Left ventricle myocardium superior (tissue), 1 donor: ENCODE measurements at places on chromosomes 12 and 14.
A peak's percentile ranks its signal among the peaks of the same experiment; 100 is the strongest.

DNA sequence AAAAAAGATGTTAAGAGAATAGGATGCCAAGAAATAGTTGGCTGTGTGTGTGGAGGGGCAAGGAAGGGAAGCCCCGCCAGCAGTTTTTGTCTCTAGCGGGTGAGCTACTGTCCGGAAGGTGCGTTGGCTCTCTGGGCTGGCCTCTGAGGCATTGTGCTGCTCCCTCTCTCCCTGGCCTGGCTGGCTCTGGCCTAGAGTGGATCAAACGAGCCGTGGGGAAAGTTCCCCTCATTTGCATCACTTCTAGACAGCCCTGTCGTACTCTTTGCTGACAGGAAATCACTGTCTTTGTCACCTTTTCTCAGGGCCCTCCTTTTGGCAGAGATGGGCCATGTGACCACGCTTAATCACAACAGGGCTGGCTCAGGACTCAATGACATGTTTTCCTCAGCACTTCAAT lies 236.1 kb upstream of the NPAS3 start:
- DNase-seq, result peak; percentile 61

GRCh38 chr14:78399316-78399889 lies 229.2 kb downstream of the NRXN3 start:
- DNase-seq, result no peak

- no peak for DNase-seq
Observed at GRCh38 chr14:86847140-86847539, 1145.8 kb downstream of the GALC start.

DNA sequence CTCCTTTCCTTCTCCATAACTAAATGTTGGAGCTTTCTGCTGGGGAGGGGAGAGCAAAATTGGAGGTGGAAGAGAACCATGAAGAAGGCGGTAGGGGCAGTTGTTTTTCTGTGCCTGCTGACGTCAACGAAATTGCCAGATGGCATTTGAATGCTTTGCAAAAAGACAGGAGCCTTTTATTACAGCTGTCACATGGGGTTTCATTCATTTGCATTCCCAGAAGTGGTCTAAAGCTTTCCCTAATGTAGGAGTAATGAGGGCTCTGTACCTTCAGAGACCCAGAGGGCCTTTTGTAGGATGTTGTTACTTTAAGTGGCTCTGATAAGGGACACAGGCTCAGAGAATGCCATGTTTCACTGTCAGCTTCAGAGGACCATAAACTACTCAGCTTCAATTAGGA lies 107.1 kb upstream of the SLCO1C1 start:
- no peak for DNase-seq

DNA sequence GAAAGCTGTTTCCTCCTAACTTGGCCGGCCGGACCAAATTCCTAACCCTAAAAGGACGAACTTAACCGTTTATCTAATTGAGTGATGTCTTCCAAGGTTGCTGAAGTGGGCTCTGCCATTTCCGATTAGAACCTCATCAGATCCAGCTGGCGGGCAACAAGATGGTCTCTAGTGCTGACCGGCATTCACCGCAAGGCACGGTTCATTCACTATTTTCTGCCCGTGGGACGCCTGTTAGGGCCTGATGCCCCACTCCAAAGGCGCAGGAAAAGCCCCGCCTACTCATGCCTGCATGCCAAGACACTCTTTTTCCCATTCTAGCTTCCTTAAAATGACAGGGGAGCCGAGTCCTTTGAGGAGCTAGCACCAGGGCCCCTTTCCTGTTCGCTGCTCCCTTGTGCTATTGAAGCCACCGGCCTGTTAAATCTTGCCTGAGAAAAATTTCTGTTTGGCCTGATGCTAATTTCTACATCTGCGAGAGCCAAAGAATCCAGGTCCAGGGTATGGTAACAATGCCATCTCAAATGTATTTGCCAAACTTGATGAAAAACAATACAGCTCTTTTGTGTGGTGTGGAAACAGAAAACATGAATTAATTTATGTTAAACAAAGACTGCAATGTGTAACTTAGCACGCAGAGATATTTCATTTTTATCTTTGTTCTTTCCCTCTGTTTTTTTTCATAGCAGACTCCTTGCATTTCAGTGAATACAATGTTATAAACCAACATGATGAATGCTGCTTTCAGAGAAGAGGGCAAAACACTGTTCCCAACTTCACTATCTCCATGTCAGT lies 1071.2 kb upstream of the USP15 start:
- no peak for DNase-seq
